ENCODE measurements at places on chromosomes 16 and 17.

GRCh38 chr16:59566446-59566845 is 832.3 kb upstream of the GOT2 start:
- DNase-seq: no peak

DNA sequence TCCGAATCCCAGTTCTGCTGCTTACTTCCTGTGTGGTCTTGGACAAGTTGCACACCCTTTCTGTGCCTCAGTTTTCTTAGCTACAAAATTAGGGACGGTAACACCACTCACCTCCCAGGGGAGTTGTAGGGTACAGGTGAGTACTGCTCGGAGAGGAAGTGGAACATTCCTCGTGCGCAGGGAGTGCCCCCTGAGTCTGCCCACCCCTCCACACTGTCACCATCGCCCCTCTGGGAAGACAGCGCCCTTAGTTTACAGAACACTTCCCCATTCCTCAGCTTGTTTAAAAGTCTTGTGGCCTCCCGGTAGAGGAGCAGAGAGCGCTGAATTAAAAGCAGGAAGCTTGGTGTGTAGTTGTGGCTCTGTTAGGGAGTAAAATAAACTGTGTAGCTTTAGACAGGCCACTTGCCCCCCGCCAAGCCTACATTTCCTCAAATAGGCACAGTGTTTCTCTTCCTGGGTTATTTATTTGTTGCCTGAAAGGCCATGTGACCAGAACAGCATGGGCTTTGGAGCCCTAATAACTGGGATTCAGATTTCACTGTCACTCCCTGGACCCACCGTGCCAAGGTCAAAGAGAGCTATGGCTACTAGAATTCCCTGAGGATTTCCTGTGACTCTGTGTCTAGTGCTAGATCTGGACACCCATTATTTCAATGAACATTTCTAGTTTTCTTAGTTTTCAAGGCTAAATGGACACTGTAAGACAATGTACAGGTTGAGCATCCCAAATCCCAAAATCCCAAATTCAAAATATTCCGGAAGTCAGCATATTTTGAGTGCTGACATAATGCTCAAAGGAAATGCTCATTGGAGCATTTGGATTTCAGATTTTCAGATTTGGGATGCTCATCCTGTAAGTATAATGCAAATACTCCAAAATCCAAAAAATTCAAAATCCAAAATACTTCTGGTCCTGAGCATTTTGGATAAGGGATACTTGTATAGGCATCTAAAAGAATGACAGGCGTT is 372.5 kb downstream of the SNX29 start:
- no peak for DNase-seq

GRCh38 chr16:75927810-75928209 is 201.5 kb upstream of the CPHXL start:
- DNase-seq: no peak

DNA sequence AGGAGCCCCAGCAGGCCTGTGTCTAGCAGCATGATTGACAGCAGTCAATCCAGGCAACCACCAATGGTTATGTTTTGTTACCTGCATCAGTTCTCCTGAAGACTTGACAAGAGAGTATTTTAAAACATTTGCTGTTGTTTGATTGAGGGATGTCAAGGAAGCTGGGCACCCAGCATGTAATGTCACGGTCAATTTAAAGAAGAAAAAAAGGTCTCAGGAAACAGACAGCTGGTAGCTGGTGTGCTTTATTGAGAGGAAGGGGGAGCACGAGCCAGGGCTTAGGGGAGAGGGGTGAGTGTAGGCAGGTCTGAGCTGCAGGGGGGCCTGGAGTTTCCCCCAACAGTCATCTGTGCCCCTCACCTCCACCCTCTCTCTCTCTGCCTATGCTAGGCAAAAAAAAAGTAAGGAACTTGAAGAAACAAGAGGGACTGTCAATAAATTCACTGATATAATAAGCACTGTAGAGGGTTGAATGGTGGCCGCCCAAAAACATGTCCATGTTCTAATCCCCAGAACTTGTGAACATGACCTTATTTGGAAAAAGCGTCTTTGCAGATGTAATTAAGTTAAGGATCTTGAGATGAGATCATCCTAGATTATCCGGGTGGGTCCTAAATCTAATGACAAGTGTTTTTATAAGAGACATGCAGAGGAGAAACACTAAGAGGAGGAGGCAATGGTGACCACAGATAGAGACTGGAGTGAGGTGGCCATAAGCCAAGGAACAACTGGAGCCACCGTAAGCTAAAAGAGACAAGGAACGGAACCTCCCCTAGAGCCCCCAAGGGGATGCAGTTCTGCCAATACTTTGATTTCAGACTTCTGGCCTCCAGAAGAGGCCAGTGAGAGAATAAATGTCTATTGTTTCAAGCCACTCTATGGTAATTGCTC is 14.5 kb downstream of the TSPOAP1 start:
- no peak for DNase-seq

DNA sequence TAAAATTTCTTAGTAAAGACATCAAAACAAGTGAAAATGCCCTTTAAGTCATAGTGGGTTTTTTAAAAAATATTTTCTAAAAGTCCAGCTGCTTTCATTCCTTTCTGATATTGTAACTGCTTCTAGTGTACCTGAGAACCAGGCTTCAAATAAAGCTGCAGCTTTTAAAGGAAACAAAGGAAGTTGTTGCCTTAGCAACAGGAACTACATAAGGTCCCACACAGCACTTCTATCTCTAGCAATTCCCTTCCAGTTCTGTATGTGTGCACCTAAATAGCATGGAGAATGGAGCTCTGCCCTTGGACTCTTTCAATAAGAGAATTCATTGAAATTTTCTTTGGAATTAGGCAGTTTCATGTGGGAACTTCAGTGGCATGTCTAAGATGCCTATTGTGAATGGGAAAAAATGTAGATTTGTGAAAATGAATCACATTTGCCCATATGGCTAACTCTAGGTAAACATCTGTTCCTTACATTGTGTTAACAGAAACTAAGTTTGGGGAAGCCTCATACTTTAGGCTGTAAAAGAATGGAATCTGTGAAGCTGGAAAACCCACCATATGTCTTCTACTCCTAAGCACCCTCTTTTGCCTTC is 206.4 kb downstream of the KIF2B start:
- DNase-seq: no peak

GRCh38 chr17:59406808-59407381 is 75.4 kb downstream of the YPEL2 start:
- no peak for DNase-seq

GRCh38 chr16:497258-497657 is 30.3 kb upstream of the CAPN15 start:
- no peak for DNase-seq

- DNase-seq: no peak
Measured at GRCh38 chr17:66733759-66734158, 101.2 kb upstream of the CACNG5 start.

DNA sequence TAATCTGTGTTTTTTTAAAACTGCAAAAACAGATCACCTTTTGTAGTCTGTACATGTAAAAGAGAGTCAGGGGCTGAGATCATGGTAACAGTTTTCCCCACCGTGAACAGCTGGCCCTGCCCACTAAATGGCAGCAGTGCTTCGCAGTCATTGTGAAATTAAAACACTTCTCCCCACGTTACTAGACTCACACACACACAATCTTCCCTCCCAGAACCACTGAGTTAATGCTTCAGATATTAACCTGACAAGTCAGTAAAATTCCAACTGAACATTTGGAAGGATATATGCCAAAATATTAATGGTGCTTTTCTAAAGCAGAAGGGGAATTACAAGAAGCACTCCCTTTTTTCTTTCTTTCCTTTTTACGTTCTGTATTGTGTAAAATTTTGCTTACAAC is 1.2 kb upstream of the CD300LG start:
- no peak for DNase-seq

- no peak for DNase-seq
Measured at GRCh38 chr17:16328997-16329396, 24.3 kb downstream of the CENPV start.

- no peak for DNase-seq
Measured at GRCh38 chr16:1010251-1010650, 28.7 kb downstream of the SOX8 start.

- no peak for DNase-seq
Measured at GRCh38 chr16:46690281-46691178, 1.1 kb downstream of the ORC6 start.

DNA sequence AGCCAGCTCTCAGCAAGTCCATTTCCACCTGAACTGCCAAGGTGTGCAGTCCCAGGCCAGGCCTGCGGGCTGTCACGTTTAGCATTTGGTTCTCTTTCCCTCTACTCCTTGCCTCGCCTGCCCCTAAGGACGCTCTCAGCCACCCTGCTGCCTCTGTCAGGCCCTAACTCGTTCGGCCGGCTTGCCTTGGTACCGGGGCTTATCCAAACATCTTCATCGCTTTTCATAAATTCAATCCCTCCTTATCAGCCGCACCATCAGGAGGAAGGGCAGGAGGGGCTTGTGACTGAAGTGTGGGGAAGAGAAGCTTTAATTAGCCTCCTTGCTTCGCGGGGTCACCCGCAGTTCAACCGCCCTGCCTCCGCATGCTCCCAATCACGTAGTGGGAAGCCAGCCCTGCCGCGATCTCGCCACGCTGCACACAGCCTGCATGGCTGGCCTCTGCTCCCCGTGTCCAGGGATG is 231.1 kb downstream of the SOX9 start:
- no peak for DNase-seq

- DNase-seq: no peak
Measured at GRCh38 chr16:66164581-66165247, 201.8 kb upstream of the CDH5 start.

DNA sequence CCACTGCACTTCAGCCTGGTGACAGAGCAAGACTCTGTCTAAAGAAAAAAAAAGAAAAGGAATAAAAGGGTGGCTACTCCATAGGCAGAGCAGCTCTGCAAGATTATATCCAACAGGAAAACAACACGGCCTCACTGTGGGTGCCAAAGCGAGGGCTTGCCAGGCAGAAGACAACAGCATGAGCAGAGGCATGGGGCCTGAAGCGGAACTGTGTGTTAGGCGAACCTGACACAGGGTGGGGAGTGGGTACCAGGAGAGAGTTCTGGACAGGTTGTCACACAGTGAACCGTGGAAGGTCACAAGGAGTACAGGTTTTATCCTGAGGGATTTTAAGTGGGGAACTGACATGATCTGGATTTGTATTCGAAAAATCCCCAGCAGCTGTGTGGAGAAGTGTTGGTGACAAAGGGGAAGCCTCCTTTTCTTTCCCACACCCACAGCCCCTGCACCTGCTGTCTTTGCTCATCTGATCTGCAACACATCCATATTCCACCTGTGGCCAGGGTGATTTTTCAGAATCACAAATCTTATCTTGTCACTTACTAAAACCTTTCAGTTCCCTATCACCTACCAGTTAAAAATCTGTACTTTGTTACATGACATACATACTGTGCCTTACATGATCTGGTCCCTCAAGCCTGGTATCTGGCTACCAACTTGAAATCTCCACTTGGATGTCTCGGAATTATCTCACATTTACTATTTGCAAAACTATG is 23.2 kb upstream of the ARHGAP17 start:
- no peak for DNase-seq

DNA sequence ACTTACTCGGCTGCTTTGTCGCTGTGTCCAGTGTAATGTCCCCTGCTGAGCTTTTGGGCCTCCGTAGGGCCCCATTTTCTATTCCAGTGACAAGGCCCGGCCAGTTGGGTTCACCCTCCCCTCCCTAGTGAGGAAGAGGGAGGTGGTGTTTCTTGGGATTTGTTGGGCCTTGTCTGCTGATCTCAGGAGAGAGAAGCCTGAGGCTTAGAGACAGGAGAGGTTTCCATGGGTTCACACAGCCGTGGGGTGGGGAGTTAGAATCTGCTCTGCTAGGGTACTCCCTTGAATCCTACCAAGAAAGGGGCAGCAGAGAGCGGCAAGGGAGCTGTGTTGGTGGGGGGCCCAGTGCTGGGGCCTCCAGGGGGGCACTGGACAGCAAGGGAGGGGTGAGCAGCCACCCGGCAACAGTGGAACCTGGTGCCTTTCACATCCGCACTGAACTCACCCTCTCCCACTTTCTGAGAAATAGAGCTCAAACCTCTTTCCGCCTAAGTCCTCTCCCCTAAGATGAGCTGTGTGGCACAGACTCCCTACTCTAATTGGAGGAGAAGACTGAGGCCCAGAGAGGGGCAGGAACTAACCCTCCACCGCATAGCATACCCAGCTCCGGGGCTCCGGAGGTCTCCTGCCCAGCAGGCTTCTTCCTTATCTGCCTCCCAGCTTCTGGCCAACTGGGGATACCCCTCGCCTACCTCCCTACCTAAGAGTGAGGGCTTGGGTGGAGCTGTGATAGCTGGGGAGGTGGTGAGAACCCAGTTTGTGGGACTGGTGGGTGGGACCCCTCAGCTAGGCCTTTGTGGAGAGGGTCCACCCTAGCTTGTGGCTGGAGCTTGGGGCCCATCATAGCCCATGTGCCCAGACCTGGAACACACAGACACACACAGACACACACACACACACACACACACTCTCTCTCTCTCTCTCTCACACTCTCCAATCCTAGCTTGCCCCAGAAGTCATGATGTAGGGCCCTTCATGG is 6.8 kb downstream of the TBKBP1 start:
- no peak for DNase-seq

- no peak for DNase-seq
Measured at GRCh38 chr17:30344283-30345088, 10.6 kb upstream of the TMIGD1 start.

- no peak for DNase-seq
Measured at GRCh38 chr16:65101009-65101408, 20.9 kb downstream of the CDH11 start.

GRCh38 chr17:65177901-65178300 is 40.7 kb downstream of the RGS9 start:
- DNase-seq: no peak

DNA sequence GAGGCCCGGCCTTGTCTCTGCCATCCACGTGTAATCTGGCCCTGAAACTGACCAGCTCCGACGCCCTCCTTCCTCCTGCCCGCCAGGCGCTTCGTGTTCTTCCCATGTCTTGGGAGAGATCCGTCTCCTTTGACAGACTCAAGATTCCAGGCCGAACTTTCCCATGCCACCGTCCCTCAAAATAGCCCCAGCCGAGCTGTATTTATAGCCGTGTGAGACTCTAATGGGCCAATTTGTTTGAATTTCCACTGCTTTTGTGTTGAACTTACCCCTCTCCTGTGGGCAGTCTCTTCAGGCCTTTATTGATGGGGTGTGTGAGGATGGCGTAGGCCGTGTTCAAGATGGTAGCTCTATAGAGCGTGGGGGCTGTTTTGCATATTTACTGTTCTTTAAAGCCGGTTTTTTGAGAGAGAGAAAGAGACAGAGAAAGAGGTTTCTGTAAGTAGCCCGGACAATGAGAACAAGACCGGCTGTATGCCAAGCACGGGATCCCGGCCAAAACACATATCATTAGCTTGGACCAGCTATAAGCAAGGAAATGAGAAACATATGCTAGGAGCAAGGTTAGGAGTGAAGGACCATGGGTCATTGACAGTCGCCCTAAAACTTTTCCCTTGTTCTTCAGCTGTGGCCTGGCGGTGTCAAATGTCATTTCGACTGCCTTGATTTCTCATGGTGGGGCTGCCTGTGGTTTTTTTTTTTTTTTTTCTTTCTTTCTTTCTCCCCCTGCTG is 124.5 kb upstream of the ZFHX3 start:
- no peak for DNase-seq

GRCh38 chr16:66045626-66046025 is 320.9 kb upstream of the CDH5 start:
- no peak for DNase-seq

DNA sequence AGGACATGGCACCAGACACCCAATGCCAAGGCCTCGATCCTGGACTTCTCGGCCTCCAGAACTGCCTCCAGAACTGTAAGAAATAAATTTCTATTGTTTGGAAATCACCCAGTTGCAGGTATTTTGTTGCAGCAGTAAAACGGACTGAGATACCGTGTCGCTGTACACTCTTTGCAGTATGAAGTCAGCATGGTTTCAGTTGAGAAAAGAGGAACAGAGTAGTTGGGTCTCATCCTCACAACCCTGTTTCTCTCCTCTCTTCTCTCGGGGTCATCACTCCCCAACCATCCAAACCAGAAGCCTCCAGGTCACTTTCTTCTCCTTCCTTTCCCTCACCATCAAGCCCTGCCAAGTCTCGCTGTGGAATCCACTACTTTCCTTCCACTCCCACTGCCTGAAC is 77.8 kb downstream of the ADCY9 start:
- no peak for DNase-seq
